ENCODE measurements at places on chromosomes 5 and 9. TPM values are rescaled to one million over a fixed set of nuclear protein-coding genes. Genes with fewer than 3 reads are reported as not detected.

The CTNND2 gene
- 2.9 TPM for polyA plus RNA-seq

The FGF10 gene
- 6.6 TPM for polyA plus RNA-seq

The COL5A1 gene
- 116 TPM for polyA plus RNA-seq

The FABP6 gene
- 0.19 TPM for polyA plus RNA-seq

- peak; percentile 67 for DNase-seq
Observed at GRCh38 chr9:116476935-116477381, 210.1 kb upstream of the TRIM32 start.

DNA sequence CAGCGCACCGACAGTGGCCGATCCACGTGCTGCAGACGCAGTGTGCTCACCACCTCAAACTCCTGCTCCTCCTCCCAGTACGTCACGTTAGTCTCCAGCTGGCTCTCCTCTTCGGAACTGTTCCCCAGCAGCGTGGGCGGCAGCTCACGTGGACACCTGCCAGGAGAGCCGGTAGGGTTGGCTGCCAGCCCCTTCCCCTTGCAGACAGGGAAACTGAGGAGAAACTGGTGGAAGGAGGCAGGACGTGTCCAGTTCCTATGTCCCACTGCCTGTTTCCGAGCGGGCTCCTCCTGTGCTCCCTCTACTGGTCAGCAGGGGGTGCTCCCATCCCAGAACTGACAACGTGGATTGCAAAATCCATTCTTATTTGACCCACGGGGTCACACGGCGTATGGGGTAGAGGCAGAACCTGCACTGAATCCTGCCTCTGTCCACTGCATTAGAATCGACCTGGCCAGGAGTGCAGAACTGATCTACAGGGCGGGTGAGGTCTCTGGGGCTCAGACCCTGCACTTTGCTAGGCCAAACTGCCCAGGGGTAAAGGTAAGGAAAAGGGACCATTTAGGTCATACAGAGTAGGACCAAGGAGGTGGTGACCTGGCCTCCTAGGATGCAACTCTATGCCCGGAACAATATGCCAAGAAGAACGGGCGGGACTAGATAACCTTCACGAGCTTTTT is 25.7 kb downstream of the PDGFRB start:
- DNase-seq = no peak

DNA sequence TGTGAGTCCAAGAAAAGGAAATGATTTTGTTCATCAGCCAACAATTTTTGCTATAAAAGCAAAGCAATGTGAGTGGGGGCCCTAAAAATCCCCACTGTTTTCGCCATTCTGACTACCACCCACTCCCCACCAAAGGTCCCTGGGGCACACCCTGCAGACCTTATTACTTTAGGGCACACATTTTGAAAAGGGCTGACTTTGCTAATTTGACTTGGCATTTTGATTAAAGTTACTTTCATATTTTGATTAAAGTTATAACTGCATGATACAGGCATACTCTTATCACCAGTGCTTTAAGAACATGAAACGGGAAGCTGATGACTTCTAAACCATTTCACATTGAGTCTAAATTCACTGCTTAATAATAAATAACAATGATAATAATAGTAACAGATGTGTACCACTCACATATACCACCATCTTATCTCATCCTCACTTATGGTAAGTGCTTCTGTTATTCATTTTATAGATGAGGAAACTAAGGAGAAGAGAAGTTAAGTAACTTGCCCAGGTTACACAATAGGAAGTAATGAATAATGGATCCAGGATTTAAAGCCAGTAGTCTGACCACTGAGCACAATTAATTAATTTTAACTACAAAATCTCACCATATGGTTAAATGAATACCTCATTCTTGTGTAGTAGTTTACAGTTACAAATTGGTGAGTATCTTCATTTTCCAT is 25.4 kb upstream of the NR3C1 start:
- DNase-seq = no peak

GRCh38 chr5:180069589-180070247 is 1.8 kb downstream of the RNF130 start:
- DNase-seq = no peak

GRCh38 chr9:104833696-104834095 is 69.8 kb downstream of the NIPSNAP3B start:
- DNase-seq = no peak

DNA sequence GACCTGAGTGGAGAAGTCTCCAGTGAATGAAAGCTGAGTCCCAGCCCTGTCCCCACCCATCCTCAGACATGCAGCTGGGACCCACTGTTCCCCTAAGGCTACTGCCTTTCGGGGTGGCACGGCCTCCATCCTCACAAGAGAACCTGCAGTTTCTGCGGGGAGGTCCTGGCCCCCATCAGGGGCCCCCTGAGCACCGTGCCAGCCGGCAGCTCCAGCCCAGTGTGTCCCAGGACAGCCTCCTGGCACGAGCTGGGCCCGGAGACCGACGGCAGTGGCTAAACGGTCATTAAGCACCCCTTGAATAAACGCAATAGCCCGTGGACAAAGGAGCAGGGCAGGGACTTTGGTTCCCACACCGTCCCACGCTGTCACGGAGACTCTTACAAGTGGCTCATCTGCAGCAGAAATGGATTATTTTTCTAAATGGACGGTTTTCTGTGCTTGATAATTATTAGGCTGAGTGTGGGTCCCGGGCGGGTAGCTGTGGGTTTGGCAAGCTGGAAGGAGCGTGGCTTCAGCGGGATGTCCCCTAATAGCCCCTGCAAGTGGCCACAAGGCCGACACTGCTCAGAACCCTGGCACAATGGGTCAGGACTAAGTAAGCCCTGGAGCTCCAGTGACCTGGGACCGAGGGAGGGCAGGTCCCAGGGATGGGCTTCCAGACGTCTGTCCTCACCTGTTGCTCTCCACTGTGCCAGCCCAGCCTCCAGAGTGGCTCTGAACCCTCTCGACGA is 17.4 kb downstream of the FAM78A start:
- no peak for DNase-seq

DNA sequence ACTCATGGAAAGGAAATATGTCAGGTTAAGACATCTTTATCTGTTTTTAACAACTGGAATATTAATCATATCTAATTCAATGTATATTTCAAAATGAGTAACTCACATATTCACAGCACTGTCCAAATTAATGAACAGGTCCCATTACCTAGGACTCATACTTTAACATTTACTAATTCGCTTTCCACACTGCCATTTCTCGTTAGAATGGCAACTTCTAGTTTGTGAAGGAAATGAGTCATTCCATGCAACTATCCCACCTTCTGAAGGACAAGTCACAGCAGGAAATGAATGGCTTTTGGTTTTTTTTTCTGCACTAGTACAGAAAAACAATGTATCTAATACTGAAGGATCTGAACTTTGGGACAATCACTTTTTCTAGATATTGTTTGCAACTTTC is 24.6 kb upstream of the IFNK start:
- no peak for DNase-seq

- DNase-seq = no peak
Observed at GRCh38 chr9:27627188-27627564, 53.9 kb upstream of the C9orf72 start.

DNA sequence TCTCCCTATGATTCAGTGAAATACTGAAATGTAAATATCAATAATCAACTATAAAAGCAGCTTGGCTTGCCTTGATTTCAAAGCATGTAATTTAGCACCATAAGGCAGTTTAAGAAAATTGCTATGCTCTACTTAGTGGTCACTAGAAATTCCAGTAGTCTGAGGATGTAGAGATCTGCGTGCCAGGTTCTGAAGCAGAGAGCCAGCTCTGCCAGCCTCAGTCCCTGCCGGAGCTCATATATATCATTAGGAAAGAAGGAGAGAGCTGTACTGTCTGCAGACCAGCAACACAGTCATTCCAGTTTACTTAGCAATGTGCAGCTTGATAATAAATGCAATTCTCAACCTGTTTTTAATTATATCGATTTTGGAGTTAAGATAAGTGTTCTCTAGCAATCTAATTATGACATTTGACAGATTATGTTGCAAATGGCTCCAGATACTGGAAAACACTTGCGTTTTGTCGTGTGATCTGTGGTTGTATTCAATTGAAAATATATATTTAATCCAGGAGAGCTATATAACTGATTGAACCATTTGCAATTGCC is 540.5 kb downstream of the CTNND2 start:
- DNase-seq = no peak

DNA sequence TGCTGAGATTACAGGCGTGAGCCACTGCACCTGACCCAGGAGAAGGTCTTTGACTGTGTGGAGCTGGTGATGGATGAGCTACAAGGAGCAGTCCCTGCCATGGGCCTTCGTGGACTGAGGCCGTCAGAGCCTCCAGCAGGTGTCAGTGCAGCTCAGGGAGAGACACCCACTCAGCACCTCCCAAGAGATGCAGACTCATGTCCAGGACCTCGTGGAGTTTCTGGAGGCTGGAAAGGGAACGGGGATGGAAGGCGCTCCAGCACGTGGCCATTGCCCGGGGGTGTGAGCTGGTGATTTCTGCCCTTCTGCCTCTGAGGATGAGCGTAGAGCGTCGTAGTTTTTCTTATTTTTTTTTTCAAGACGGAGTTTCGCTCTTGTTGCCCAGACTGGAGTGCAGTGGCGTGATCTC is 9.5 kb downstream of the TOR4A start:
- DNase-seq = no peak

- DNase-seq = no peak
Observed at GRCh38 chr5:138601444-138601843, 26.2 kb upstream of the HSPA9 start.

DNA sequence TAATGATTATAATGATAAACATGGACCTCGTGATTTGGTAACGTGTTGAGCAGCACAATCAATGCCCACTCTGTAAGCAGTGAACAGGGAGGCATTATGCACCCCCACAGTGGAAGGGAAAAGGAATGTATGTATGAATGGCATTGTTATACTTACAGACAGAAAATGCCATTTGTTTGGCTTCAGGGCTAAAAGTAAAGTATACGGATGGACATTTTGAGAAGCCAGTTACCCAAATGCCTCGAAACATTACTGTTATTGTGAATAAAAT is 260.2 kb upstream of the PPP1R2B start:
- DNase-seq = no peak

DNA sequence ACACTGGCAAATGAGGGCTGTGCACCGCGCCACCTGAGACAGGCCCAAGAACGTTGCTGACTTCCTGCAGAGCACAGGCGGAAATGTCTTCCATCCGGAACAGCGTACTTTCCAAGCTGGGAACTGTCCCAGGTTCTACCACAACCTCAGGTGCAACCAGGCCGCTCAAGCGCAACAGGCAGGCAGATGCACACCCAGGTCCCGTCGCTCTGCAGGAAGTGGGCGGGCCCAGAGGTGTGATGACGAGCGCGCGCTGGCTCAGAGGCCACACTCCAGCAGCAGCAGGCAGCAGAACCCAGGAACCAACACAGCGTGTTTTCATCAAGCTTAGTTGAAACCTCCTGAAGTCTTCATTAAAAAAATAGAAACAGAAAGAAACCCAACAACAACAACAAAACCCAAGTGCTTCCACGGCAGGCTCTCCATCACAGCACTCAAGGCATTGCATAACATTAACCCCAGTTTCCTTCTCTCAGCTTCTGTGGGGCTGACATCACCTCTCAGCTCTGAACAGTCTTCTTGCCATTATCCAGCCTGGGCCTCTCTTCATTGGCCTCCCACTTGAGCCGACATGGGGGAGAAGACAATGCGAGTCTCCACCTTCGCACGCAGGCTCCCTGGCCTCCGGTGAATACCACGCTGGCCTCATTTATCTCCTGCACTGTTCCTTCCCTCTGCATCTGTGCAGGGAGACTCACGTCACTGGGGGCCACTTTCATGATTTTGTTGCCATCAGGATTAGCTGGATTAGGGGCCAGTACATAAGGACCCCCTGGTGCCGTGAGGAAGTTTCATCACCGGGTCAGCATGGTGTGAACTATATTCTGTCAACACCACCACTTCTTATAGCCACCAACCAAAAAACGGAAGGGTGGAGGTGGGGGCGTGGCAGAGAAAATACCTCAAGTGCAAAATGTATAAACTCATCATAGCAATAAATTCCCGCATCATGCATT is 22.1 kb downstream of the PTCH1 start:
- DNase-seq = no peak
